GM12878 (cell line): ENCODE measurements at places on chromosomes 12 and 14. TPM values are rescaled to one million over a fixed set of nuclear protein-coding genes. Genes with fewer than 3 reads are reported as not detected.

PPP1R3E gene
- total RNA-seq = 8.6 and 11.7 TPM in 2 replicates

DNA sequence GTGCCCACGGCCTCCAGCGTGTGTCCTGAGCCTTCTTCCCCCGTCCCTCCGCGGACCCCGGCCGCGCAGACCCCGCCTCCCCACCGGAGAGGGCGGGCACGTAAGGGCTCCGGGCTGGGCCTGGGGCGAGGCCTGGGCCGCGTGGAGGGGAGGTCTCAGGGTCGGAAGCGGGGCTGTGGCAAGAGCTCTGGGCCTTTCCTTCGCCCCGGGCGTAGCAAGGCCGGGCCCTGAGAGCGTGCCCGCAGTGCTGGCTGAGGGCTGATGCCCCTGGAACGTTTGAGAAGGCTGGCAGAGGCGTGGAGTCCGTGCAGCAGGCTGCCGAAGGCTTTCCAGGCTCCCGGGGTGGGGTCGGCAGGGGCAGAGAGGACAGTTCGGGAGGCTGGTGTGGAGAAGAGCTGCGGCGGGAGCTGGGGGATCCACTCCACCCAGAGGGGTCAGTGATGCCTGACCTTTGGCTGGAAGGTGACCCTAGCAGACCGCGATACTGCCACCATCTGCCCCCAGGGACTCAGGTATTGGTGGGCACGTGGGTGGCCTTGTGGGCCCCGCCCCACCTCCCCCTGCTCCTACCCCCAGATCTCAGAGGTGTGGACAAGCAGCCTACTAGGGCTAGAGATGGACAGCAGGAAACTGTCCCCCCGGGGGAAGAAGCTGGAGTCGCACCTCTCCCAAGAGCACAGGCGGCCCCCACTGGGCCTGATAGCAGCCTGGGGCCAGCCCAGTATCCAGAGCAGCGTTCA, 558 bp downstream of the TEX22 start:
- no peak for DNase-seq

GRCh38 chr12:70774055-70774454, 136.8 kb upstream of the PTPRB start:
- DNase-seq = no peak

GRCh38 chr14:39374851-39375250, 57.4 kb downstream of the FBXO33 start:
- no peak for DNase-seq

DNA sequence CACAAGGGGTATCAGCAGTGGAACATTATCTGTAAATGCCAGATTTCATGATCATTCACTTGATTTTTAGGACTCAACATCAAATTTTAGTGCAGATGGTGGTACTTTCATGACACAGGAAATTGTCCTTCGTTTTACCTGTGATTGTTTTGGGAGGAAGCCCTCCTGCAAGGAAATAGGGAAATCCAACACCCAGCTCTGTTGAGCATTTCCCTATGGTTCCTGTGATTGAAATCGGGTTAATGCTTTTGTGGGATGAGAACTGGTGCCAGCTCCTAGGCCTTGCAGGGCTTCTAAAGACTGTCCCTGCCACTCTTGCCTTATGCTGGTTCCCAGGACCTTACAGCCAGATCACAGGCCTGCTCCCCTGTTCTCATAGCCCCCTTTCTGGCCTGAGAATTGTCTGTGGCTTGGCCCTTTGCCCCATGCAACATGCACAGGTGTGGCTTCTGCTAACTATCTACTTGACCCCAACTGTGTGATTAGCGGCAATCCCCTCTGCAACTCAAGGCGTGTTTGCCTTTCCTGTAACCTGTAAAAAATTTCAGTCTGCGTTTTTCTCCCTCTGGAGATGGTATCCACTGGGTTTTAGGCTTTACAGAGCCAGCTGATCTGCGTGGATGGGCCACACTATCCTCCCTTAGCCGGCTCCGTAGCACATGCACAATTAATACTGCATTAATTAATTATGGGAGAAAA, 112.5 kb downstream of the ETV6 start:
- peak; percentile 99 for DNase-seq

DNA sequence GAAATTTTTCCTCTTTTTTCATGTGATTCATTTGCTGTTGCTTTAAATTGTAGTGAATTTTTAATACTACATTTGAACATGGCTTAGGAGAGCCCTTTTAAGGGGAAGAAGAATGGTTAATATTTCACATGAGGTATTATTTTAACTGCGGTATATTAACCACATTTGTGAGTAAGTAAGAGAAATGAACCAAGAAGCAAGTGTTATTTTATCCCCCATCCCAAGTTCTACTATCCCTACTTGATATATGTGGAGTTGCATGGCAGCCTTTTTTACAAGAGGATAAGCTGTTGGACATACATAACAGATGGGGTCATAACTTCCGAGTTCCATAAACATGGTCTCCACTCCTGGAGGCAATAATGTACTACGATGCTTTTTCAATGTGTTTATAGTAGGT, 623.3 kb downstream of the LRFN5 start:
- DNase-seq = no peak
